ENCODE measurements at places on chromosomes 2 and 18.

DNA sequence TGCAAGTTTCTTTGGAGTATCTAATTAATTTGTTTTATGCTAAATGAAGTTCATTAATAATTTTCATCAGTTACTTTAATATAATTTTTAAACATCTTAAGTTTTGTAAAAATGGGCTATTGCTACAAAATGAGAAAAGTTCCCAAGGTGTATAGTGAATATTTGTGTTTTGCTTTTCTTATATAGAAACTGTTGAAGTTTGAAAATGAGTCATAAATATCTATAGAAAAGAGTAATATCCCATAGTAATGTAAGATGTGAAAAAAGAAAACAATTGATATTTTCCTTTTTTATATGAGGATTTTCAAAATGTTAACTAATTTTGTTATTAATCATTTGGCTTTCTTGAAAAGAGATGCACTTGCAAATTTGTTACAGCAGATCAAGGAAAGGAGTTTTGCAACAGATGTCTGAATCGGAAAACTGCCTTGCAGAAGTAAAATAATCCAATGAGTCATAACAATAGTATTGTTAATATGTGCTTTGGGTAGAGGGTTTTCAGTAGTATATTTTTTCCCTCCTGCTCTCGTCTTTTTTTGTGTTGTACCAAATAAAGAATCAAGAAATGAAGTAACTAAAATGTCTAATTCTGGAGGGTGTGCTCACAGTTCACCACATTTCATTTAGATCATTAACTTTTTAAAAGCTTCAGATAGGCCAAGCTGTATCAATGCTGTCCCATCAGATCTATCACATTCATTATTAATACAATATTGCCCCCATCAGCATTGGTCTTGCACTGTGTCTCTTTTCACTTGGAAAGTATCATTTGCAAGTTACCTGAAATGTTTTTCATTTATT is 15.5 kb downstream of the DUSP19 start:
- DNase-seq, result no peak

- no peak for DNase-seq
Measured at GRCh38 chr2:6959751-6960150, 42.5 kb downstream of the RNF144A start.

DNA sequence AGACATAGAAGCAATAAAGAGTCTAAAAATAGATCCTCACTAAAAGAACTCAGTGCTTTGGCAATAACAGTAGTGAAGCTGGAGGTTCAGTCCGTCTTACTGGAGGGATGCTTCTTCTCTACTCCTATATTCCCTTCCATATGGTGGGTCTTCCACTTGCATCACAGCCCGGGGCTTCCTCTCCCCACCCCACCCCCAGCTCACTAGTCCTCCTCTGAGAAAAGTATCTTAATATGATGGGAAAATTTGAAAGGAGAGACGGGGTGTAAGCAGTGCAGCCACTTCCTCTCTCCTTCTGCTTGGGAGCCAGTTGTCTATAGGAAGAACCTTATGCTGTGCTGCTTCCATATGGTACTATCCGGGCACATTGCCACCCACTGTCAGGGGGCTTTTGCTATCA is 57.2 kb upstream of the SPOPL start:
- no peak for DNase-seq

DNA sequence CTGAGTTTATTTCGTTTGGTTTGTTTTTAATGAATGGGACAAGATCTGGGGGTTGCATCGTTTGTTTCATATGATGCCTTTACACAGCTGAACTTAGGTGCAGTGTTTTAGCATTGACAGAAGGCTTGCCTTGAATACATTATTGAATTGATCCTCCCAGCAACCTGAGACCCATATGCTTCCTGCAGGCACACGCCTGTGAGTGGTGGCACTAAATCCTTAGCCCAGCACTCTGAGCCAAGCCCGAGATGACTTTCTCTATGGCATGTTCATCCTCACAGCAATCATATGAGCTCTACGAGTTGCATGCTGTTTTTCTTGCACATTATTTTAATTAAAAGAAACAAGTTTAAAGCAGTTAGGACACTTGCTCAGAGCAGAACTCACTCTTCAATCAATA is 47.8 kb upstream of the AGAP1 start:
- no peak for DNase-seq

DNA sequence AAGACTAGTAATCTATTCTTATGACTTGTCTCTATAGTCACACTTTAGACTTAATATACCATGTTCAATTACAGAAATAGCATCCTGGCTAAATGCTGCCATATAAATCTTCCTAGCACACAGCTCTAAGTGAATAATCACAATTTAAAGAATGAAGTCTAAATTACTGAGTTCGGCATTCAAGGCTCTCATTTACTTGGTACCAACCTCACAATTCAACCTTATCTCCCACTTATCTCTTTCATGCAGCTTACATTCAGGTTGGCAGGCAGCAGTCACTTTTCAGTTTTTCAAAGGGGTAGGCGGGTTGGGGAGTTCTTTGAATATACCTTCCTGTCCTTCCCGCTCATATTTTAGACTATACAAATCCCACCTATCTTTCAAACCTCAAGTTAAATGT is 1.5 kb downstream of the MMADHC start:
- DNase-seq, result no peak

DNA sequence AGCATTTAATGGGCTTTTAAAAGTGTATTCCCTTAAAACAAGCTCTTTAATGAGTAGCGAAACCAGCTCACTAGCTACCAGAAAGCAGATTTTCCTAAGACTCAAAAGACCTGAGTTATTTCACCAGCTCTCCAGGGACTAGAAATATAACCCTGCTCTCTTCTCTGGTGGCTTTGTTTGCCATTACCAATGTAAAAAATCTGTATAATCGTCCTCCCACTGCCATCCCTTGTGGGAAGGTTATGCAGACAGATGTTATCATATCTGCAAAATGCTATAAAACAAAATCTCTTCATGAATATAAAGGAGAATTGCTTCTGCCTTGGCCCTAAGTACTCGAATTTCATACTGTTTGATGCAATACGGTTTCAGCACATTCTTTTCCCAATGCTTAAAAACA is 335.2 kb downstream of the NUP35 start:
- no peak for DNase-seq

- no peak for DNase-seq
Measured at GRCh38 chr18:55743133-55743532, 155.1 kb upstream of the TCF4 start.

GRCh38 chr2:12686708-12687283 is 29.9 kb upstream of the TRIB2 start:
- DNase-seq, result no peak

- DNase-seq, result no peak
Measured at GRCh38 chr18:24157855-24158254, 19.0 kb downstream of the CABYR start.

DNA sequence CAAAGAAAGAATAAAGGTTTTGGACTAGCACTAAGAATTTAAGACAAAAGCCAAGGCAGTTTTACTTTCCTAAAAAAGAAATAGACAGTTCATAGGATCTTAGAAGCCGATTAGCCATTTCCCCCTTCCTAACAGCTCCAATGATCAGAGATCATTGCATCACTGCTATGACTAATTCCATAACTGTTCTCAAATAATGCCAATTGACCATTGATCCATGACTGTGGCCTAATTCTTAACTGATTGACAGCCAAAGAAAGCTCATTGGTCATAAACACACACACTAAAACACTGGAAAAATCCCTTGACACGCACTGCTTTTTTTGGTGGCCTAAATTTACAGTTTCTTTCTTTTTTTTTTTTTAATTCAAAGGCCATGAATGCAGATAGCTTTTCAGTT is 345.0 kb upstream of the ACVR2A start:
- no peak for DNase-seq

DNA sequence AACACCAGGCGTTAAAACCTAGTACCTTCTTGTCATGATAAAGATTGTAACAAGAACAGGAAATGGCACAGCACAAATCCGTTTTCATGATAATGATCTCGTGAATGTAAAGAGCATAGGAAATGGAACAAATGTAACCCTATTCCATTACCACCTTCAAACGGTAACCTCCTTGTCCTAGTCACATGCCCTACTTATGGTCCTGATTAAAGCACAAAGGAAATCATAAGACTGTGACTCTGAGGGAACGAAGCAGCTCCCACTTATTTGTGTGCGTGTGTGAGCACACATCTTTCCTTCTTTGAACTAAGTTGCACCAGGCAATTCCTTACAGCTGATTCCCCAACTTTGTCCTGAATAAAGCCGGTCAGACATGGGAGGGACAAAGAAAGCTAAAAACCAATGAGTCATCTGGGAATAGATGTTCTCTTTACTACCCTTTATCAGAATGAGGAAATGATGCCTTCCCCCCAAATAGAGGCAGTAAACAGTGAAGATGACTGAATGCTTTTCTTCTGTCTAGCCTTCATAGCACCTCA is 192.6 kb downstream of the IKZF2 start:
- no peak for DNase-seq

DNA sequence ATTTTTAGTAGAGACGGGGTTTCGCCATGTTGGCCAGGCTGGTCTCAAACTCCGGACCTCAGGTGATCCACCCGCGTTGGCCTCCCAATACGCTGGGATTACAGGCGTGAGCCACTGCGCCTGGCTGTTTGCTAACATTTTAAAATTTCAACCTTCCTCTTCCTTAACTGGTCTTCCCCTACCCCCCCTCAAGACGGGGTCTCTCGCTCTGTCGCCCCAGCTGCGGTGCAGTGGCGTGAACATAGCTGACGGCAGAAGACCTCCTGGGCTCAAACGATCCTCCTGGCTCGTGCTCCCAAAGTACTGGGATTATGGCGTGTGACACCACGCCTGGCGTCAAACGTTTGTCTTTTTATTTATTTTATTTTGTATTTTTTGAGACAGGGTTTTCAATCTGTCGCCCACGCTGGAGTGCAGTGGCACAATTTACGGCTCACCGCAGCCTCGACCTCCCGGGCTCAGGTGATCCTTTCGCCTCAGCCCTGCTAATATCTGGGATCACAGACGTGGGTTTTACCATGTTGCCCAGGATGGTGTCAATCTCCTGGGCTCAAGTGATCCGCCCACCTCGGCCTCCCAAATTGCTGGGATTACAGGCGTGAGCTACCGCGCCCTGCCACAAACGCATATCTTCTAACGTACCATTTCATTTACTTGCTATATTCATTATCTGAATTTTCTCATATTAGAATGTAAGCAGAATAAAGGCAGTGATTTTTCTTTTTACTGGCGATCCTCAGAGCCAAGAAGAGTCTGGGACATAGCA is 984 bp upstream of the MSH2 start:
- no peak for DNase-seq

DNA sequence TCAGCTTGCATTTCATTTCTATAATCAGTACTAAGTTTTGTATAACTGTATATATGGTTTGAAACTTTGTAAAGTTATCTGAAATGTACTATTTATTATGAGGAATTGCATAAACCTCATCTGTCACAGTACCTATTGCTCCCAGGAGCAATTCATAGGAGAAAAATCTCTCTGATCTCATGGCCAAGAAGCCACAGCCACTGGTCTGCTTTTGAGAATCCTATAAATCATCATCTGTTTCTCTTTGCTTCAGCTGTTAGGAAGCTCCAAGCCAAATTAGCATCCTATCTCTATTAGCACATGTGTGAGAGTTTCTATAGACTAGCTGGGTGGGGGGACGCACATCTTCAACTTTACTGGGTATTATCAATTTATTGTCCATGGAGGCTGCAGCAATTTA is 210.3 kb downstream of the CYP26B1 start:
- DNase-seq, result no peak

- DNase-seq, result no peak
Measured at GRCh38 chr2:229370509-229370908, 99.4 kb upstream of the PID1 start.

DNA sequence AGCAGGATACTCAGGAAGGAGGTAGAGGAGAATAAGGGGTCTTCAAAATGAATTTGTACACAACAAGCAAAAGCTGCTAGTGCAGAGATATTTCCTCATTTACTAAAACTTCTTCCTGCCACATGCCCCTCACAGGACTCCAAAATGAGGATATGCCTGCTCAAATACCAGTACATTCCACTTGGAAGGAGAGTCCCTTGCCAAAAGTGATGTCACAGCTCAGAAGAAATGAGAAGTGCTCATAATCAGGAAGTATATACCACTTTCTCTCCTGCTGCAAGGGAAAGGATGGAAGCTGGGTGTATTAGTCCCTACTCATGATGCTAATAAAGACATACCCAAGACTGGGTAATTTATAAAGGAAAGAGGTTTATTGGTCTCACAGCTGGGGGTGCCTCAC is 87.7 kb upstream of the FSHR start:
- no peak for DNase-seq

GRCh38 chr18:468955-469790 is 31.3 kb downstream of the COLEC12 start:
- DNase-seq, result no peak

Measured in GM12892 (cell line).